ENCODE measurements at places on chromosomes 6 and 20.

GRCh38 chr20:57496592-57496991, 28.3 kb downstream of the CTCFL start:
- no peak for DNase-seq

- no peak for DNase-seq
These were observed 8.4 kb upstream of the ZBTB24 start for GRCh38 chr6:109491207-109491938.

DNA sequence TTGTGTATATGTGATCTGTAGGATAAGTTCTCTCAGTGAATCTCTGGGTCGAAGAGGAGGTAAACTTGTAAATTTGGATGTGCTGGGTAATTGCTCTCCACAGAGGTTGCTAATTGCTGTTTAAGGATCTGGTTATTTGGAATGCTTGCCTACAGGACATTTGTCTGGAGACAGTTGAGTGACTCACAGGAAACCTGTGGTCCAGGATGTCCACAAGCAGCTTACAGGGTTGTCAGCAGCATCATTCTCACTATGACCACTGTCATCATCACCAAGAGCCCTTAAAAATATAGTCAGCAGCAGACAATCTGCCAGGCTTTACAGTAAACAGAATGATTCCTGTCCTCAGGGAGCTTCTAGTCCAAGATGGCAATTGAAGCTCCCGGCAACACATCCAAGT, 31.2 kb upstream of the KCNK5 start:
- DNase-seq, result no peak

DNA sequence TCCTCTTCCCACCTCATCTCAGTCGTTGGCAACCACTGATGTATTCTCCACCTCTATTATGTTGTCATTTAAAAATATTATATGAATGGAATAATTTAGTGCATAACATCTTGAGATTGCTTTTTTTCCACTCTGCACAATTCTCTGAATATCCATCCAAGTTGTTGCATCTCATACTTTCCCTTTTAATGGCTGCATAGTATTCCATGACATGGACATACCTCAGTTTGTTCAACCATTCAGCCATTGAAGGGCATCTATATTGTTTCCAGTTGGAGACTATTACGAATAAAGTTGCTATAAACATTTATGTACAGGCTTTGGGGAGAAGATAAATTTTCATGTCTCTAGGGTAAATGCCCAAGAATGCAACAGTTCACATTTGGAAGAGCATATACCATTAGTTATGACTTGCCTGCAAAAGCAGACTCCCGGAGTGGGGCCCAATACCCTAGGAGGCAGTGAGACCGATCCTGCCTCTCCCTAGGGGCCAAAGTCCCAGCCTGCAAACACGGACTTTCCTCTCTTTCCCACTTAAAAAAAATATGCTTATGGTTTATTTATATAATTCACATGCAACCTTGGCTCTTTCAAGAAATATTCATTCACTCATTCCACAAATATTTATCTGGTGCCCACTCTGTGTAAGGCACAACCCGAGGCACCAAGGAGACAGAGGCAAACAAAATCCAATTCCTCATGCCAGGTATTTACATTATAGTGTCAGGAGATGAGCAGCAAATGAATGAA, 227.0 kb upstream of the PMEPA1 start:
- no peak for DNase-seq

GRCh38 chr6:31658158-31658688, 2.4 kb downstream of the C6orf47 start:
- no peak for DNase-seq

DNA sequence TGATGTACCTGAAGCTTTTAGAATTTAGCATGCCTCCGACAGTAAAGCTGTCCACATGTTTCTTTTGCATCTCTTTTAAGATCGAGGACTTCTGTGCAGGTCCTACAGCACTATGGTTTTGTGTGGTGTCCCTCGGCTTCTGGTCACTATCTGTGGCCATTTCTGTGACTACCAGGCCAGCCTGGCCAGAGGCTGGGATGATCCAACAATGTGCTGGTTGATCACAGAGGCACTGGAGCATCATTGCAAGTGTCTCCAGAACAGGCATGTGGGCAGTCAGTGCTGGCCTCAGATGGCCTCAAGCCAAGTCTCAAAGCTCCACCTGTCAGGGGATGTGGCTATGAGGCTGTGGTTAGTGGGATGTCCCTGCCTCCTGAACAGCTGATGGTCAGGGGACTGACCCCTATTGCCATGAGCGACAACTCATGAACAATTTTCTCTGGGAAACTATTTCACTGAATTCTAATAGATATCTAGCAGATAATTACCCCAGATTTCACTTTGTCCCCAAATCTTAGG, 136.6 kb downstream of the SYNDIG1 start:
- no peak for DNase-seq

DNA sequence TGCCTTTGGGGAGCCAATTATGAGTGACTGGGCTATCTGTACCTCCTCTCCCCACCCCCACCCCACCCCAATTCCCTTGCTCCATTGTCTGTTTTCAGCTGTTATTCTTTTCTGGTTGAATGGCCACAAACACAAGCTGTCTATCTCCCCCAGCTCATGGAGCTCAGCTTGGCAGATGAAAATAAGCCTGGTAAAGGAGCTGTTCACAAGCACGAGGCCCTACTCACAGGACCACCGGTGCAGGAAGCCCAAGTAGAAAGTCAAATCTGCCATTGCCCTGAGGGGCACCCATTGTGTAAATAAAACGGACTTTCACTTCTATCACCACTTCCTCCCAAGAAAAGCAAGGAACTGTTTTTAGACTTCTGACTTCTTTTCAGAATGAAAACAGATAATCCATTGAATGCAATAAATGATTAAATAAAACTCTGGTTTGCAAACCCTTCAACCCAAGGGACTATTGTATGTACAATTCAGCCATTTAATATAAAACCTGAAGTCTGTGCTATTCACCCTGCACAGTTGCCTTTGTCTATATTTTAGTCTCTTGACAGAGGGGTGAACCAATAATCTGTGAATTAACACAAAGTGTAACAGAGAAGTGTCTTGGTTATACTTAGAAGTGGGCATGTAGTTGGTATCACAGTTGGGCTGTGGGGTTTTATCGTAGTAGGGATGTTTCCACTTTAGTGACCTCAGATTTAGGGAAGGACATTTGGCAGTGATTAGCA, 27.7 kb downstream of the RIPOR2 start:
- DNase-seq, result no peak

- DNase-seq, result peak; percentile 50
These were observed 77.6 kb upstream of the RGS17 start for GRCh38 chr6:153208706-153209105.

Measured in D341Med (cell line).